ENCODE measurements at places on chromosomes 6 and 20.

DNA sequence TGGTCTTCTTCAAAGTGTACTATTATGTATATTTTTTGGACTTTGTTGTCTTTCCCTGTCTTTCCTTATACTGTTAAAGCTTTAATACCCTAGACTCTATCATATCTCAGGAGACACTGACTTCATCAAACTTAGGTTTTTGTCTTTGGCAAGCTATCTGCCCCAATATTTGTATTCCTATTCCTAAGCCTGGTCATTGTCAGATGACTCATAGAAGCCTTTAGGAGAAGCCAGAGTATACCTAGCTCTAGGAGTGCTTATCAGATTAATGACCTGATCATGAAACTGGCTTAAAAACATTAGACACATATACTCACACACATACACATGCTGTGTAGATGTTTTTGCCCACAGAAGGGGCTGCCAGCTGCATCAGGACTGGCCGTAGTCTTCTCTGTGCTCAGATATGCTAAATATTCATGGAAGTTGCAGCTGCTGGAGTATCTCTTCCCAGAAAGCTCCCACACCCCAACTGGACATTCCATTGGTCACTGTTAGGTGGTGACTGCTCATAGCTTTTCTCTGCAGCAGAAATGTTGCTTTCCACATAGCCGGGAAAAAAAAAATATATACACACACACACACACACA, 102.0 kb downstream of the ANKS1A start:
- no peak for DNase-seq

GRCh38 chr6:622462-622861, 34.4 kb downstream of the HUS1B start:
- DNase-seq: no peak

DNA sequence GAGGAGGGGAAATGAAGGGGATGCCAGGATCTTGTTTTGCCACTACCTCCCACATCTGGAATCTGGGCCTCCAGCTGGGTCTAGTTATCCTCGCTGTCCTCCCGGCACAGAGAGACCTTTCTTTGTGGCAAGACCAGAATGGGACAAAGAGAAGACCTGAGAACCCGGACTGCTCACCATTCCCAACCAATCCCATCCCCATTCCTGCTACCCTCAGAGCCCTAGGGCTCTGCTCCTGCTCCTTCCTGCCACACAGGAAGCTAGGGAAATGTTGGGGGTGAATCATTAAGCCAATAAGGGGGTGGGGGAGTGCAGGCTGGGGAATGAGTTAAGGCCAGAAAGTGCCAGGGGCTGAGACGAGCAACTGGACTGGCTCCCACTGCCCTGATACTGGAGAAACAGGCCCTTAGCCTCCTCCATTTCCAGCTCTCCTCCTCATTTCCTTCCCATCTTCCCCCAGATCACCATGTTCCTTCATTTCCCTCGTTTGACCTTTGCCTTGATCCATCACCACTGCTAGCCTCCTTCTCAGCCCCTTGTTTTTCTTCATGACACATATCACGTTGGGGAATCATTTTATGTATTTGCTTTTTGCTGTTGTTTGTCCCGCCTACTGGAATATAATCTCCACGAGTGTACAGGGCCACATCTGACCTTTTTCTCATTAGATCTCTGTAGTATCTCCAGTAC, 4.6 kb upstream of the IER3 start:
- no peak for DNase-seq

DNA sequence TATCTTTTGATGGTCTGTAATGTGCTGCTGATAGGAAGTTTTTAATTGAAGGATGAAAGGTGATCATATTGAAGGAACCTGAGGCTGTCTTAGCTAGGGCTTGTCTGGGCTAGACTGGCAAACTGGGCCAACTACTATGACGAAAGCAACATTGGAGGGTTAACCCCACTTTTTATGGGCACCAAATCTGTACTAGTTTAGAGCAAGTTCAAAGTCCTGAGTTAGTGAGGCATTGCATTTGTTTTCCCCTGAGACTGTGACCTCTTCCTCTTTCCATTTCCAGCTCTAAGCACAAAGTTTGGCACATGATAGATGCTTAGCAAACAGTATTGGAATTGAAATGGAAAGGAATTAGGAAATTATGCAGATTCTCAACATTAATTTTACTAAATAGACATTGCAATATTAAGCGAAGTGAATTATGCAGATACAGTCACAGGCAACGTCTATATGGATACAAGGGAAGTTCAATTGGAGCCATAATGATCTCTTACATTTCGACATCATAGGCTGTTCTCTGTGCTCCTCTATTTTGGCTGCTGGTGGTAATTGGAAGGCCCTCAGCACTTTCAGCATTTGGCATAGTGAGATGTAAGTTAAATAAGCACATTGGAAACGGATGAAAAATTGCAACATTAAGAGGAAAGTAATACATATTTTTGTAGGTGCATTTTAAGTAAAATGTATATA, 22.2 kb downstream of the CEP57L1 start:
- DNase-seq: no peak

DNA sequence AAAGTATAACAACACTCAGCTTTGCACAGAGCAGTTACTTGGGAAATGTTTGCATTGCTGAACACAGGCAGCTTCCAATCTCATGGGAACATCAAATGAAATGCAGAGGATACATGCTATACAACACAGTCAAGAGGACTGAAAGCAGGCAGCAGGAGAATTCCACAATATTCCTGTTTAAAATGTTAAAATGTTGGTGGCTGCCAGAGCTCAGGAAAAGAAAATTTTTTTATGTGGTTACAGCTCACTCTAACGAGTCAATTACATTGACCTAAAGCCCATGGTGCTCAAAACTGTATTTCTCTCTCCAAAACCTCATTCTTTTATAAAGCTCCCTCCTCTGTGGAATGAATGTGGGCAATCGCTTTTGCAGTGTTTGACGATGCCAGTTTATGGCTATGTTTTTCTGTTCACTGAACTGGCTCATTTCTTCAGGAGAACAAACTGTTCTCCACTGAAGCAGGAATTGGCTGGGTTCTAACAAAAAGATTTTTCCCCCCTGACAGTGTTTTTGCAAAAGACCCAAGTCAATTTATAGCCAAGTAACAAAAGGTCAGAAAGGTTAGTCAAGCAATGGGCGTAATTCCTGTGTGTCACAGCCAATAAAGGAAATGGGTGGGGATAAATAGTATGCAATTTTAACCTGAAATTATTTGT, 69.0 kb downstream of the ZHX3 start:
- DNase-seq: no peak

- DNase-seq: no peak
Measured at GRCh38 chr6:140201787-140202458, 827.5 kb upstream of the CITED2 start.

- DNase-seq: no peak
Measured at GRCh38 chr20:35059110-35059509, 33.5 kb downstream of the TRPC4AP start.

DNA sequence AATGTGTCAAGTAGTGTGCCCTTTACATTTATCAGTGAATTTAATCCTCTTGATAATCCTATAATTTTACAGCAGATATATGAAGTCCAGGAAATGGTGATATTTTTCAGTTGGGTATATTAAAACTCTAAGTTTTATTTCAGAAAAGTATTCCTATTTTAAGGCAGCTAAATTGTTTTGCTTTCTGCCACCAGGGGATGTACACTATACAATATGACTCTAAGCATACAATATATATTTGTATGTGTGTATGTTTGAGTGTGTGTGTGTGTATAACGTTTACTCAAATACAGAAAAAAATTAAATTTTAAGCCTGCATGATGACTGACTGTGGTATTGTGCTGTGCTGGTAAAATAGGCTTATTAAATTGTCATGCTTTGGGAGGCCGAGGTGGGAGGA, 102.0 kb upstream of the RUNX2 start:
- DNase-seq: no peak

- DNase-seq: no peak
Measured at GRCh38 chr6:129555206-129555832, 154.7 kb downstream of the ARHGAP18 start.

Data from left renal pelvis (tissue), 4 donors.